ENCODE measurements at places on chromosomes 12 and 14. TPM values are rescaled to one million over a fixed set of nuclear protein-coding genes. Genes with fewer than 3 reads are reported as not detected.

DNA sequence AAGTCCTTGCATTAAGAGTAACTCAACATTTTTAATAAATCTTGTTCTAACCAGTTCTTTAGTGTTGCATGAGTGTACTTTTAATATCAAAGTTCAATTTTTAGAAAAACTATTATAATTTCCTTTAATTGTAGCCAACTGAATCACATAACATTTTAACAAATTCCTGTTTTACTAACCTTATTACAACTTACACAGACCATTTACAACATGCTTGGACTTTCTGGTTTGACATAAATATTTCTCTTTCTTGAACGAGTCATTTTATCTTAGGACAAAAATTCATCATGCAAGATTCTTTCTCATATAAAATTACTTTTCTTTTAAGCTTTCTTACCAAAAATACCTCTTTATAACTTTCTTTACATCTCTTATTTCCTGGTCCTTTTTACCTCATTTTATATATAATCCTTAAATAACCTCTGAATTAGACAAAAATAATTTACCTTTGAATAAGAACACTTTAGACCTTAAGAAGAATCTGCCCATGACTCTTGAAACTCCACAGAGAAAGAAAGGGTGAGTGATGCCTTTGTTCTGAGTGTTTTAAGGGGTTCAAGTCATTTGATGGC is 3.9 kb downstream of the SLCO1A2 start:
- no peak for ATAC-seq

DNA sequence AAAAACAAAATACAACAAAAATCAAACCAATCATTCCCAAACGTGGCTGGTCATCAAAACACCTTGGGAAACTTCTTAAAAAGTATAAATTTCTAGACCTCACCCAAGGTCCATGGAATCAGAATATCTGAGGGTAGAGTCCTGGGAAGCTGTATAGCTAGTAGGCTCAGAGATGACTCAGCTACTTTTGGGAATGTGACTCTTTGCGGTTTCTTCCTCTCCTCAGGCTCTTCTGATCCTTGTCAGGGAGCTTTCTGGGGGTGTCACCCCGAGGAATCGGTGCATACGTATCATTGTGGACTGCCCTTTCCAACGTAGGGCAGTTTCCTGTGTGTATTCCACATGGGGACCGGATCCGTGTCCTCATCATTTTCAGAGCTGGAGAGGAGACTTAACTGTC is 14.8 kb downstream of the JDP2 start:
- no peak for ATAC-seq

- no peak for ATAC-seq
Observed at GRCh38 chr14:96630281-96630680, 128.1 kb downstream of the PAPOLA start.

GRCh38 chr12:109926016-109926415 is 25.9 kb downstream of the TCHP start:
- ATAC-seq: no peak

NABP2 gene
- total RNA-seq: 26.5 TPM

ANO4 gene
- not detected for total RNA-seq

GRCh38 chr12:105978276-105978675 is 160.5 kb downstream of the NUAK1 start:
- ATAC-seq: no peak

DNA sequence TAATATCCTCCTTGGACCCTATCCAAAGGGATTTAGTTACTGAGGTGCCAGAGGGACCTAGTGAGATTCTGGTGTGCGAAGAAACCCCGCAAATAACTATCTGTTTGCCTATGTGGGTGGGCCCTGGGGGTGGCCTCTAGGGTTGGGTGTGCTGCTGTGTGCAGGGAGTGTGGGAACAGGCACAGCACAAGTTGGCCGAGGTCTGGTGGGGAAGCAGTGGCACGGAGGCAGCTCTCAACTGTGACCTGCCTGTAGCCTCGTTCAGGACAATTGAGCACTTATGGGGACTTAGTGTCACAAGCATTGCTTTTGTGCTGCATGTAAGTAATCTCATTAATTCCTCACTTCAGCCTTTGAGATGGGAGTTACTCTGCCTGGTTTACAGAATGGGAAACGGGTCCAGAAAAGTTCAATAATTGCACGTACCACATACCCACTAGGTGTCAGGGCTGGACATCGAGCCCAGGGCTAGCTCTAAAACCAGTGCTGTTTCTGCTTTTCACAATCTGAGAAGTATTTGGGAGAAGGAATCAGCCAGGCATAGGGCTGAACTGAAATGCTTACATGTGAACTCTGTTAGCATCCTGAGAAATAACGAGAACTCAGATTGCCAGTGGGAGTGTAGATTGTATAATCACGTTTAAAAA is 58.8 kb downstream of the TECPR2 start:
- no peak for ATAC-seq

GRCh38 chr12:66653796-66654195 is 25.1 kb downstream of the GRIP1 start:
- ATAC-seq: no peak

GRCh38 chr12:40693207-40693821 is 1.1 kb downstream of the CNTN1 start:
- no peak for ATAC-seq

SMCO2 gene
- total RNA-seq: 0.76 TPM

RNASE3 gene
- total RNA-seq: not detected

- ATAC-seq: no peak
Observed at GRCh38 chr14:104207142-104208014, 69.0 kb downstream of the KIF26A start.

SSTR1 gene
- 0.08 TPM for total RNA-seq

GRCh38 chr12:26629864-26630263 is 203.1 kb downstream of the ITPR2 start:
- ATAC-seq: no peak

DNA sequence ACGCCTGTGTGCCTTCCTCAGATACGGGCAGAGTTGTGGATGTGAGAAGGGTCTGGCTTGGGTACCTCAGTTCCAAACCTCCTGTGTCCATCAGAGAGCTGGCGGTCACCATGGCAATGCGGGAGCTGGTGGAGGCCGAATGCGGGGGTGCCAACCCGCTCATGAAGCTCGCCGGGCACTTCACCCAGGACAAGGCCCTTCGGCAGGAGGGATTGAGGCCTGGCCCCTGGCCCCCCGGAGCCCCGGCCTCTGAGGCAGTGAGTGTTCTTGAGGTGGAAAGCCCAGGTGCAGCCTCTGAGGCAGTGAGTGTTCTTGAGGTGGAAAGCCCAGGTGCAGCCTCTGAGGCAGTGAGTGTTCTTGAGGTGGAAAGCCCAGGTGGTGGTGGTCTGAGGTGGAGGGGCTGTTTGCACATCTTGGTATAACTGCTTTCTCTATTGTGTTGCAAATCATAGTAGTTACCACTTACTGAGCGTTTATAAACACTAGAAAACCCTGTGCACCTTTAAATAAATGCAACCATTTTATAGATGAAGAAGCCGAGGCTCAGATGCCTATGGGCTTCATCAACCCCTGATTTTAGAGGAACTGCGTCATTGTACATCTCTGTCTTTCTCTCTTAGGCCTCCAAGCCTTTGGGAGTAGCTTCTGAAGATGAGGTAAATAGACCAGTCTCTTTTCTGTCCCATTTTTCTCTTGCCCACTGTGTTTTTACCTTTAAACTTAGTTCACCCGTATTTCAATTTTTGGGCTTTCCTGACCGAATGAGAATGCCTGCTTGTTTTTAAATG is 976 bp downstream of the PEX5 start:
- no peak for ATAC-seq

- peak; percentile 30 for ATAC-seq
Observed at GRCh38 chr14:102363182-102363943, 622 bp downstream of the TECPR2 start.

SRRM4 gene
- total RNA-seq: not detected

DNA sequence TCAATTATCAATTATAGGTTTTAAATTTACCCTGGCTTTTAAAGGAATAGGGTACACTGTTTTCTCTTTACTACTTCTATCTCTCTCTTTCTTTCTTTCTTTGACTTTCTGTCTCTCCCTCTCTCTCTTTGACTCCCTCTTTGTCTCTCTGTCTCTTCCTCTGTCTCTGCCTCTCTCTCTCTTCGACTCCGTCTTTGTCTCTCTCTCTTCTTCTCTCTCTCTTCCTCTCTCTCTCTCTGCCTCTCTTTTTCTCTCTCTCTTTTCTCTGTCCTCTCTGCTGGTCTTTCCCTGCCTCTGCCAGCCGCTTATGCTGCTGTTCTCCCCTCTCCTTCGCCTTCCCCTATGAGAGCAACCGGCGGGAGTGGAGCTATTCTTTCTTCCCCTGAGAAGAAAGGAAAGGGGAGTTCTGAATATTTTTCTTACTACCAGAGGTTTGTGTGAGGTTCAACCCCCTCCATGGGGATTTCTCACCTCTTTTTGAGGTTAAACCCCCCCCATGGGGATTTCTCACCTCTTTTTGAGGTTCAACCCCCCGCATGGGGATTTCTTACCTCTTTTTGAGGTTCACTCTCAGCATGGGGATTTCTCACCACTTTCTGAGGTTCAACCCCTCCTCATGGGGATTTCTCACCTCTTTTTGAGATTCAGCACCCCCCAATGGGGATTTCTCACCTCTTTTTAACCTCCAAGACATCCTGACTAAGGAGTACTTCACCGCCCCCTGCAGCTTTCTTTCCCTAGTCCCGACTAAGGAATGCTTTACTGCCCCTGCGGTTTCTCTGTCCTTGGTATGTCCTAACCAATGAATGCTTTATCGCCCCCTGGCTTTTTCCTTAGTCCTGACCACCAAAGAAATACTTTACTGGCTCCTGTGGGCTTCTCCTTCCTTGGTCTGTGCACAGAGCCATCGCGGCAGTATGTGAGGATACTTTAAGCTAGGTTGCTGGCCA is 27.4 kb upstream of the DDHD1 start:
- ATAC-seq: no peak

DNA sequence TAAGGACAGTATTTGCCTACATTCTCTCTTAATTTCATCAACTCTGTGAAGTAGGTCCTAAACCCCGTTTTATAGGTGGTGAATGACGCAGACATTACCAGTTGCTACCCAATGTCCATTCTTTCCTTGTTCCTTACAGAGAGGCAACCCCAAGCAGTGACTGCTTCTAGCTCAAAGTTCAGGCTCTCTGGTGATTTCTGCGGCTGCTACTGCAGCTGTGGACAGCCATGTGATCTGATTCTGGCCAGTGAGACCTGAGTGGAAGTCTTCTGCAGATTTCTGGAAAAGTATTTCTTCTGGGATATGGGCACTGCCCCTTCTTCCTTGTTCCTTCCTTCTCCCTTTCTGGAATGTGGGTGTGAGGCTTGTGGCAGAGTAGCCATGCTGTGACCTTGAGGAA is 82.9 kb downstream of the ARF6 start:
- ATAC-seq: no peak

KLRC4 gene
- not detected for total RNA-seq

GRCh38 chr12:6195665-6196535 is 4.3 kb upstream of the CD9 start:
- ATAC-seq: peak; percentile 66

DNA sequence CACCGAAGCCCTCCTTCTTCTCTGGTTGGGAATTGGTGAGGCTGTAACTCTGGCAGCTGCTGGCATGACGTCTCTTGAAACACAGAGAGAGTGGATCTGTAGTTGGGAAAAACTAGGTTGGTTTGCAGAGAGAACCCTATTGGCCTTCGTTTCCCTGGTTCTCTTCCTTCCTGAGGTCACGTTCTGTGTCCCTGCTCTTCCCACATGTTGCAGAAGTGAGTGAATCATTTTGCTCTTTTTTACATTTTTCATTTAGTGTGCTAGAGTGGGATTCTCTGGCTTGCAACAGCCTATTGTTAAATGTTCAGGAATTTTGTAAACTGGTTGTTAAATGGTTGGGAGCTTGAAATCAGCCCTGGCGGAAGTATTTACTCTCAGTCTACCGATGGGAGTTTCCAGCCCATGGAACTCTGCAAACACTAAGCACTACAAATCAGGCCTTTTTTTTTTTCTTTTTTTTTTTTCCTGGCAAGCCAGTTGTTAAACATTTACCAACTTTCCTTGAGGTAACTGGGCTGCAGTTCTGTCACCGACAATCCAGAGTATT is 26.8 kb upstream of the CKAP4 start:
- no peak for ATAC-seq

ZNF84 gene
- 5.5 TPM for total RNA-seq

TESPA1 gene
- total RNA-seq: 0.68 TPM

DNA sequence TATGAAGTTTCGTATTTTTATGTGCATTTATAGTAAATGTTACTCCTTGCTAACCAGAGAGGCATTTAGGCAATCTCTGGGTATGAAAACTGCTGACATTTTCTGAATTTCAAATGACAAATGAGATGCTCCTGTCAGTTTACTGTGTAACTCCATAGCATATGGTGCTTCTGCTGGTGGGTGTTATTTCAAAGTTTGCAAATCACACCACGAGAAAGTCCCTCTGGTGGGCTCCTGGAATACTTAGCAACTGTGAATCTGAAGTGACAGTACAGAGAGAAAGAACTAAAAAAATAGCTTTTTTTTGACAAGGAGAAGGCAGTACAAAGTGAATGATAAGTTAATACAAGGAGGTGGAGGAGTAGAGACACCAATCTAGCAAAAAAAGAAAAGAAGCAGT is 161.5 kb downstream of the DERA start:
- ATAC-seq: no peak

DNA sequence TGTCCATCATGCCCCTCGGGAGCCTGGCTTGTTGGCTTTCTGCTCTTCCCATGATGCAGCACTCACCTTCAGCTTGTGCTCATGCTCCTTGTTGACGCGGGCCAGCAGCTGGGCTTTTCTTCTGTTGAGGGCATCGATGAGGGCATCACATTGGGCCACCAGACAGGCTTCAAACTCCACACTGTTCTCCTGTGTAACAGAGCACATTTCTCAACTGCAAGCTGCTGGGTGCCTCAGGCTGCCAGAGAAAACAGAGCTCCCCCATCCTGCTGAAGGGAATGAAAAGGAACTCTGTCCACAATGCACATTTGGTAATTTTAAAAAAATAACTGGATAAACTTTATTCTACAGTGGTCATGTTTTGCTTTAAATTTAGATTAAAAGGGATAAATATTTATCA is 72.1 kb downstream of the TRIM9 start:
- no peak for ATAC-seq

- no peak for ATAC-seq
Observed at GRCh38 chr12:62933220-62933601, 1.7 kb downstream of the PPM1H start.

- no peak for ATAC-seq
Observed at GRCh38 chr14:19878029-19878642, 3.2 kb downstream of the OR4K2 start.

TCP11L2 gene
- total RNA-seq: 35.3 TPM

TMEM30B gene
- total RNA-seq: 14.7 TPM

PAH gene
- total RNA-seq: not detected

DNA sequence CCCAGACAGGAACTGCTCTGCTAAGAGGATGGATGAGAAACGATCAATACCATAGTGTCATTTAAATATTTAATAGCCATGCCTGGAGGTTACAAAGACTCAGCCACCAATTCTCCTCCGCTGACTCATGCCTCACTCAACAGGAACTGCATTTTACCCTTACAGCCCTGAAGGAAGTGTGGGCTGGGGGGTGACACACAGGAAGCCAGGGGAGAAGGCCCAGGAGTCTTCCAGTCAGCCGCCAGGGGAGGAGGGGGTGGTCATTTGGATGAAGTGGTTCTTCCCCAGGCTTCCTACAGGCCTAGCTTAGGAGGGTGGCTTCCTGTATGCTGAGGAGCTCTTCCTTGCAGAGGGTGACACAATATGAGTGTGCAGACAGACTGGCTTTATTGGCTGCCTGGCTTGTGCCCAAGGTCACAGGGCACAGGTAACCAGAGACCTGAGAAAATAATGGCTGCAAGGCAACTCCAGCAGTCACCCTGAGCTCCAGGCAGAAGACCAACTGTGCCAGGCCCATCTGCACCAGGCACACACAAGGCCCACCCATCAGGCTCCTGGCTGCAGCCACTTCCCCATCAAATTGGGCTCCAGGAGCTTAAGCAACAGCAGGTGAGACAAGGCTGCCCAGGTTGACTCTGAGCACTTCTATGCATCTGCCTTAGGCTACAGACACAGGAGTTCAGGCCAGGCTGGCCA is 30.6 kb upstream of the RPLP0 start:
- ATAC-seq: peak; percentile 66

All from esophagus mucosa (tissue), 1 donor.